ENCODE measurements at places on chromosomes 4 and X. TPM values are rescaled to one million over a fixed set of nuclear protein-coding genes. Genes with fewer than 3 reads are reported as not detected.

DNA sequence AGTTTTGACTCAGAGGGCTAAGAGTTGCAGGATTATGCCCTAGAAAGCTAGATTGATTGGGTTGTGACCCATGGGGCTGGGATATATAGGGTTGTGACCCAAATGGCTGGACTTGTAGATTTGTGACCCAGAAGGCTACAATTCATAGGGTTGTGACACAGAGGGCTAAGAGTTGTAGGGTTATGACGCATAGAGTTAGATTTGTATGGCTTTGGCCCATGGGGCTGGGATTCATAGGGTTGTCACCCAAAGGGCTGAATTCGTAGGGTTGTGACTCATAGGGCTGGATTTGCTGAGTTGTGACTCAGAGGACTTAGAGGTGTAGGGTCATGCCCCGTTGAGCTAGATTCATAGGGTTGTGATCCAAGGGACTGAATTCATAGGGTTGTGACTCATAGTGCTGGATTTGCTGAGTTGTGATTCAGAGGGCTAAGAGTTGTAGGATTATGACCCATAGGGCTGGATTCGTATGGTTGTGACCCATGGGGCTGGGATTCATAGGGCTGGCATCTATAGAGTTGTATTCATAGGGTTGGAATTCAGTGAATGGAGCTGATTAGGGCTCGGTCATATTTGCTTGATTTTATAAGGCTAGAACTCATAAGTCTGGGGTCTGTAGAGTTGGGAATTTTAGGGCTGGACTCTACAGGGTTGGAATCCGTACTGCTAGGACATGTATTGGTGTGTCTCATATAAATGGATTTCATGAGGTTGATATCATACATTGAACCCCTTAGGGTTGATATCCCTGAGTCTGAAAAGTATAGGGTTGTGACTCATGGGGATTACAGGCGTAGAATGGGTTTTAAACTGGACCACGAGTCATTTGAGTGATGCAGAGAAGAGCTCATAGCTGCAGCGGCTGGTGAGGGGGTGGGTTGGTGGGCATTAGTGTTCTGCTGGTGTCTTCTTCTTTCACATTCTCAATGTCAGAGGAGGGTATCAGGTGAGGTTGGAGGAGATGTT, 125.7 kb downstream of the CRLF2 start:
- DNase-seq = no peak

GRCh38 chr4:5192271-5192670, 141.0 kb downstream of the STK32B start:
- no peak for DNase-seq

The P2RY10 gene
- 0.15 TPM for polyA plus RNA-seq

The POU4F2 gene
- not detected for polyA plus RNA-seq

The RGN gene
- polyA plus RNA-seq = 42.7 TPM

The FOXP3 gene
- 0.85 TPM for polyA plus RNA-seq

The PRKG2 gene
- 2.8 TPM for polyA plus RNA-seq

The TMPRSS11B gene
- polyA plus RNA-seq = 0.08 TPM

All from left kidney (tissue), 8 donors.